ENCODE measurements at places on chromosomes 12 and 14. TPM values are rescaled to one million over a fixed set of nuclear protein-coding genes. Genes with fewer than 3 reads are reported as not detected.

The SYCP3 gene
- 0.60 TPM for total RNA-seq

- DNase-seq, result no peak
These were observed 2.2 kb downstream of the LRFN5 start for GRCh38 chr14:41608681-41609390.

The CATSPERB gene
- 2.0 TPM for total RNA-seq

DNA sequence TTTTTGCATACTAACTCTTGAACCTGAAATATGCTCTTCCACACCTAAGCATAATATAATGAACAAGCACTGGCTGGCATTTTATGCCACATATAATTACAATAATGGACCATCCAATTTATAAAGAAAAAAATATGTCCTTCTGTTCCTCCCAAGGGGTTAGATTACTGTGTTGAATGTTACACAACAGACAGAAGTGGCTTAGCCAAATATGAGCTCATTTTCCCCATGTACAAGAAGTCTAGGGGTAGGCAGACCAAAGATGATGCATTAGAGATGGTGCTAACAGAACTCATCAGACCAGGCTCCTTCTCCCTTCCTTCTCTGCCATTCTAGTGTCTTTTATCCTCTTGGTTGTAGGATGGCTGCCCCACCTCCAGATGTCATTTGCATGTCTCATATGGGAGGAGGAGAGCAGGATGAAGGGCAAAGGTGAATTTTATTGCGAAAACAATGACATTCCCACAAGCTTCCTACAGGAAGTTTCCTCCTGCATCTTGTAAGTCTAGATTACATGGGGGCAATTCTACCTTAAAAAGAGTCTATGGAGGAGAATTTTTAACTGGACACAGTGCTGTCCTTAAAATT, 43.9 kb upstream of the SLC2A13 start:
- no peak for DNase-seq

GRCh38 chr14:38137005-38137404, 70.7 kb upstream of the SSTR1 start:
- no peak for DNase-seq

DNA sequence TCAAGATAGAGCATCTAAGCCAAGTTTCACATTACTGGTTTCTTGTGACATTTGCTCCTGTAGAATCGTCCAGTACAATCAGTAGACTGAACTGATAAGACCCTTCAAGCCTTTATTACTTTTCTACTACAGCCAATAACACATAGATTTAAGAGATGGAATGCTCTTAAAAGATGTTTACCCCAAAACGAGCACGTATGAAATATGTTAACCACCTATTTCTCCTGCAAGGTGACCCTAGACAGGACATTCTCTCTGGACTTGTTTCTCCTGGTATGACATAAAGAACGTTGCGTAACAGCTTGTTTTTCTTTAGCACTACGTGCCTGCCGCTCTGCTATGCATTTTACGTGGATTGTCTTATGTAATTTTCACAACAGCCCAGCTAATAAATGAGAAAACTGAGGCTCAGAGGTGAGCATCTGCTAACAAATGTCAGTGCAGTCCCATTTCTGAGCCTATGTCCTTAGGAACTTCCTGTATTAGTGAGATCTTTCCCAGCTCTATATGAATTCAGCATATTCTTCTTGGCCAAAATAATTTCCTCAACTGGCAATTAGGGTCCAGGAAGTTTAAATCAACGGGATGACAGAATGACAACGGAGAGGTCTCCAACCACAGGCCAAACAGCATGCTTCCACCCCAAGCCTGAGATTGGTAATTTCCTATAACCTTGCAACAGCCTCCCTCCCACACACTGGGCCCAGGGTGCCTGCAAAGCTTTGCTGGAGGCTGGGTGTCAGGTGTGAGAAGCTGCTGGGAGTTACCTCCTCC, 3.7 kb downstream of the NFKBIA start:
- DNase-seq, result no peak

The PPP1R36 gene
- 3.9 TPM for total RNA-seq

The RNF34 gene
- 39.8 TPM for total RNA-seq

DNA sequence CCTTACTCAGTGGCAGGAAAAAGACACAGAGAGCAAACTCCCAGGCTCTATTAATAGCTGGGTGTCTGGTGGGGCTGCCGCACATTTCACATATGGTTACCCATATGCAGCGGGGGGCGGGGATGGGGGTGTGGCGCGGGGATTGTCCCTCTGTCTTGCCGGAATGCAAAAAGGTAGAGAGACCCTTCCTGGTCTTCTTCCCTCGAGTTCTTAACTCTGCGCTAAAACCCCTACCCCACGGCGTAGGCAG, 1.7 kb downstream of the PRMT8 start:
- no peak for DNase-seq

- DNase-seq, result no peak
These were observed at the start of gene PTPRO for GRCh38 chr12:15322164-15323061. TSS of gene PTPRO (plus strand) at chr12:15322508.

GRCh38 chr14:37709419-37710195, 114.2 kb downstream of the TTC6 start:
- no peak for DNase-seq

GRCh38 chr14:102516531-102517391, 7.2 kb upstream of the ANKRD9 start:
- no peak for DNase-seq

The NPAS3 gene
- total RNA-seq, result 2.9 TPM

GRCh38 chr12:105882404-105882803, 256.4 kb downstream of the NUAK1 start:
- peak; percentile 55 for DNase-seq

- no peak for DNase-seq
These were observed 82.2 kb downstream of the MOK start for GRCh38 chr14:102222751-102223150.

GRCh38 chr12:113142173-113142885, 6.8 kb upstream of the RASAL1 start:
- peak; percentile 22 for DNase-seq

The GZMB gene
- total RNA-seq, result not detected

The PIP4P1 gene
- total RNA-seq, result 29.7 TPM

- no peak for DNase-seq
These were observed 21.0 kb upstream of the CD9 start for GRCh38 chr12:6178981-6179761.

- DNase-seq, result no peak
These were observed 9.2 kb downstream of the FOXN3 start for GRCh38 chr14:89407856-89408255.

- no peak for DNase-seq
These were observed 72.2 kb downstream of the DACT1 start for GRCh38 chr14:58709949-58710348.

DNA sequence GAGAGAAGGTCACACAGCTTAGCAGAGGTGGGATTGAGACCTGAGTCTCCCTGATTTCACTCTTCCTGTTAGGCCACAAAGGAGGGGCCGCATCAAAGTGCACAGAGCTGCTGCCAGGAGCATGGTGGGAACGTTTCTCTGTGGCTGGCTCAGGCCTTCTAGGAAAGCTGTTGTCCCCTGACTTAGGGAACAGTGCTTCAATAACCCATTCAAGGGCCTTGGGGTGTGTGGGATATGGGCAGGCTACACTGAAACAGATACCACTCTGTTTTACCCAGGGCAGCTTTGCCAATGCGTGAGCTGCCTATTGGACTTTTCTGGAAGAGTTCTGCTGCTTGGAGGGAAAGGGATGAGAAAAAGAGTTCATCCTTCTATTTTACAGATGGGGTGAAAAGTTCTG, 110.0 kb downstream of the ADCK1 start:
- no peak for DNase-seq

GRCh38 chr12:2101771-2102170, 49.0 kb downstream of the CACNA1C start:
- no peak for DNase-seq

The MYF5 gene
- not detected for total RNA-seq

DNA sequence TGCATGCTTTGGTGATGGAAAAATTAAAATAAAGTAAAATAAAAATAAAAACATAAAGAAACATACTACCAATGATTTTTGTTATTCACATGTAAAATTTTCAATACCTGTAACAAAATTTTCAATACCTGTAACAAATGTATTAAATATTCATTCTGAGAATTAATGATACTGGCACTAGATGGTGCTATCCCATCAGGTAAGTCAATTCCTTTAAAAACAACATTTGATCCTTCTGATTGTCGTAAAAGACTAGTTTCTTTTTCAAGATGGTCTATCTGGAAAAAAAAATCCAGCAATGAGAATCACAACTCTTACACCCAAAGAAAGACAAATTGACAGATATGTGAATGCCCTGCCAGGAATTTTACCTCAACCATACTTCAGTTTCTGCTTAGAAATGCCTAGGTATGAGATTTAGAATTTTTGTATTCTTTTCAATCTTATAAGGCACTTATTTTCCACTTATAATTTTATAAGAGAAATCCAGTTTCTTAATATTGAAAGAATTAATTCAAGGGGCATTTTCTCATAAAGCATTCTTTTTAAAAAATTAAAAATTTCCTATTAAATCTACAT, 30.7 kb downstream of the CEP290 start:
- no peak for DNase-seq

- no peak for DNase-seq
These were observed 845 bp upstream of the AGAP2 start for GRCh38 chr12:57739387-57739786.

- DNase-seq, result no peak
These were observed 474 bp downstream of the KCNK10 start for GRCh38 chr14:88322504-88323085.

DNA sequence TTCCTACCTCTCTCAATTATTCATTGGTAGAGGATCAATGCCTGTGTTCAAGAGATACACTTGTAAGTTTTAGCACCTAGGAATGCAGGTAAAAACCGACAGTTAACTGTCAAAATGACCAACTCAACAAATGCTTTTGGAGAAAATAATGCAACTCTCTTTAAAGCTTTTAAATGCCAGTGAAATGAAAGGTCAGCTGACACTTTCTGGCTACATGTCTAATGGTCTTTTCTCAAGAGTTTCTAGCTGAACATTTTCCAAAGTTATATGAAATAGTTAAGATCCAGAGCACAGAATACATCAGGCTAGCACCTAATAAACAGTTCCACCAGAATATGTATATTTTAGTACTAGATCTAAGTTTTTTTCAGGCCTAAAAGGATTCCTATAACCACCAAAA, 2.0 kb downstream of the CSRNP2 start:
- no peak for DNase-seq

- no peak for DNase-seq
These were observed 24.8 kb downstream of the BICDL1 start for GRCh38 chr12:120013659-120014380.

GRCh38 chr12:67415473-67415872, 146.3 kb downstream of the CAND1 start:
- peak; percentile 16 for DNase-seq

DNA sequence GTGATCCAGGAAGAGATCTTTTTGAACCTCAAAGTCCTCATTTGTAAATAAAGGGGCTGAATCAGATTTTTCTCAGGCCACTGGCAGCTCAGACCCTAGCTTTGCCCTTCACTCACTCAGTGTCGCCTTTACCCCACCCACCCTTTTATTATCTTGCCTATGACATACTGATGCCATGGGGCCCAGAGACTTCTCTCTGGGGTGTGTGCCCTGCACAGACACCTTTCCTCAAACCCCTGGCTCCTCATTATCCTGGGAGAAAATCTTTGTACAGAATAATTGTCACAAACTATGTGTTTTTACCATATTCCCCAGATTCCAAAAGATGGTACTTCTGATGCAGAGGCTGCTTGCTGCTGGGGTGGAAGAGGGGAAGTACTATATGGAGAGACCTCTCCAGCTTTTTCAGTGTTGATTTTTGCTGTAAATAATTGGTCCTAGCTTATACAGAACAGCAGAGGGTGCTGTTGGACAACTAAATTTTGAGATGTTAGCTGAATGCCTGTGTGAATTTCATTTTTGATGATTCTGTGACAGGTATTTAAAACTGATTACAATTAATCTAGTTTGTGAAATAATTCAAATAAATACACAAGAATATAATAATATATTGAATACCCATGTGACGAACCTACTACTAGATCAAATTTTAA, 53.9 kb upstream of the DCD start:
- DNase-seq, result peak; percentile 40

The GALNT16 gene
- 11.7 TPM for total RNA-seq

GRCh38 chr12:132579744-132580143, 30.6 kb downstream of the LRCOL1 start:
- DNase-seq, result no peak

DNA sequence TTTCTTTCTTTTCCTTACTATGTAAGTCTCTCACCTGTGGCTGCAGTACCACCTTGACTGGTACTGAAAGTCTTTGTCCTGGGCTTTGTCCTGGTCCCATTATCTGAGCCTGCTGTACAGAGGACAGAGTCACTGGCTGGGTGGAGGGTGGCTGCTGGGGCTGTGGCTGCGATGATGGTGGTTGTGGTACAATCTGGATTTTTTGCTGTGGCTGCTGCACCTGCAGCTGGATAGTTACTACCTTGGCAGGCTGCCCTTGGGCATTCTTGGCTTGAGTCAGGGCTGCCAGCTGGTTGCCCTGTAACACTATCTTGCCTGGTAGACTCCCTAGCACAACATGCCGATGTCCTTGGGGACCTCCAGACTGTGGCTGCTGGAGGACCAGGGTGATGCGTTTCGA, 27.0 kb downstream of the CHD8 start:
- DNase-seq, result no peak

The ANO4 gene
- total RNA-seq, result 1.3 TPM

- no peak for DNase-seq
These were observed 168.1 kb upstream of the PARP11 start for GRCh38 chr12:4041187-4041885.

GRCh38 chr12:50186681-50187080, 19.5 kb upstream of the CERS5 start:
- no peak for DNase-seq

DNA sequence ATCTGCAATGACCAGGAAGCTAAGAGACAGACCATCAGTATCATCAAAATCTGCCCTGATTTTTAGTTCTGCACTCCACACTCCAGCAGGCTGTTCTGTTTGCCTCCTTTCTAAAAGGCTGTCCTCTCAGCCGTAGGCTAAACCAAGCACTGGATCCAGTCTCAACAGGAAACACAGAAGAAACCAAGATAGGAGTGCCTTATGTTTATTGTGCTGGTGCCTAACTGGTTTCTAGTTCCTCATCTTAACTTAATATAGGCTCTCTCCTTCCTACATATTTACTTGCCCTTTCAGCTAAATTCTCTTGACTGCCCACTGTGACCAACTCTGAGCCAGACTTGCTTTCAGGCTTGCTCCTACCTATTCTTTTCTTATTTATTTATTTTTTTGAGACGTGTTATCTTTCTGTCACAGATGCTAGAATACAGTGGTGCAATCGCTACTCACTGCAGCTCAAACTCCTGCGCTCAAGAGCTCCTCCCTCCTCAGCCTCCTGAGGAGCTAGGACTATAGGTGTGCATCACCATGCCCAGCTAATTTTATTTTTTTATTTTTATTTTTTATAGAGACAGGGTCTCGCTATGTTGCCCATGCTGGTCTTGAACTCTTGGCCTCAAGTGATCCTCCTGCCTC, 30.8 kb downstream of the GALNT4 start:
- DNase-seq, result no peak

- no peak for DNase-seq
These were observed 14.7 kb downstream of the PRICKLE1 start for GRCh38 chr12:42574851-42575266.

The TPPP2 gene
- not detected for total RNA-seq

All from tibial nerve (tissue), 4 donors.